ENCODE measurements at places on chromosomes 6 and 20.
A peak's percentile ranks its signal among the peaks of the same experiment; 100 is the strongest.

- DNase-seq, result no peak
Measured at GRCh38 chr6:3026791-3027626, 27.3 kb downstream of the NQO2 start.

DNA sequence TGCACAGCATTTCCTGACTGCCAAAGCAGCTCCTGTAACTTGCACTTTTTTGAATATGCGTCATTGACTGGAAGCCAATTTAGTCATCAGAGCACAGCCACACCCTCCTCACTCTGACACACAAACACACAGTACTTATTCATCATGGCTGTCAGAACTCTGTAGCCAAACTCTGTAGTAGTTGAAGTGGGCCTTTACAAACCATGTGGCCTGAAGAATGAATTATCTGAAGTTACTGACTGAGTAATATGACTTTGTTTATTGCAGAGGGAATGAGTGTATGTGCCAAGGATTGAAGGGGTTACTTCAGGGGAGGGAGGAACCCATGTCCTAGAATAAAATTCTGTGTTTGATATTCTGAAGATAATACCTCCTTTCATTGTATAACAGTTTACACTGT lies 102.7 kb downstream of the FIG4 start:
- DNase-seq, result peak; percentile 96

- no peak for DNase-seq
Measured at GRCh38 chr6:15403094-15403755, 157.4 kb downstream of the JARID2 start.

GRCh38 chr6:142802124-142802523 lies 142.9 kb downstream of the HIVEP2 start:
- DNase-seq, result peak; percentile 99

GRCh38 chr20:51731731-51732095 lies 36.5 kb downstream of the ATP9A start:
- peak; percentile 47 for DNase-seq

DNA sequence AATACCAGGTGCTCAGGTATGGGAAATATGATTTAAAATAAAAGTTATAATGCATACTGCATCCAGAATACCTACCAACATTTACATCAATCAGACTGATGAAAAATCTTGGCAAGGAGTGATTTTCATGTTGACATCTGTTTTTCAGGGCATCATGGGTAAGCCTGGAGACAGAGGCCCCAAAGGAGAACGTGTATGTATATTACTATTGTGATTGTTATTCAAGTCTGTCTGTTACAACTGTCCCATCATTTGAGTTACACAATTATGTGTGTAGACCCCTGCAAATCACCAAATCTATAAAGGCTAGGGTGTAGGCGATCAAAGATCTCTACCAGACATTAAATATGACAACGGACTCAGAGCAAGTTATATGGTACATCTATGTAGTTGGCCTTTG lies 118.2 kb downstream of the COL9A1 start:
- DNase-seq, result no peak

- peak; percentile 38 for DNase-seq
Measured at GRCh38 chr6:89348372-89348771, 4.2 kb downstream of the UBE2J1 start.
